Endothelial cell (in vitro differentiated cells): ENCODE measurements at places on chromosomes 12 and 14.
A peak's percentile ranks its signal among the peaks of the same experiment; 100 is the strongest.

DNA sequence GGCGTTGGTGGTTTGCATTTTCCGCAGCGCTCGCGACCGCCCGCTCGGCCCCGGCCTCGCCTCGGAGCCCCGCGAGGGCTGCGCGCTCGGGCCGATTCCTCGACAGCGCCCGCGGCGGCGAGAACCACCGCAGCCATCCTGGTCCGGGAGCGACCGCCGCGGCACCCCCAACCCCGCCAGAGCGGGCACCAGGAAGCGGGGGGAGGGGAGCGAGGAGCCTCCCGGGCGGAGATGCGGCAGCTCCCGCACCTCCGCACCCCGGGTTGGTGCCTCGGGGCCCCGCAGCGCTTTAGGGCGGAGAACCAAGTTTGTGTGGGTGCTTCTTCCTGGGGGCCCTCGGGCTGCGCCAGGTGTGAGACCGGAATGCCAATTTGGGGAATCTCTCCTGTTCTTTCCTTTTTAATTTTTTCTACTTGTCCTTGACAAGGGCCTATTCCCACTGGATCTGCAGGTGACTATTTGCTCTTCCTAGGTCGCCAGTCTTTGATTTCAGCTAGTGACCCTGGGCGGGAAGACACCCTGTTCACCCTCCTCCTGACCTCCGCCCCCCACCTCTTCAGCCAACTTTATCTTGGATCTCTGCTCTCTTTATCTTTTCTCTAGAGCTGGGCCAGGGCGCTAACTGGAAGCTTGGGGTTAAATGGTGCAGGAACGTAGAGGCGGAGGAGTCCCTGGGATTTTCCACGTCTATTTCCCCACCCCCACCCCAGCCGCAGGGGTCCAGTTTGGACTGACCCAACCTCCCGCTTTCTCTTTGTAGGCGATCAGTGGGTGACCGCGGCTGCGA lies at the start of gene SOCS2:
SOCS2 (plus strand) TSS at position 751 of the 787 bp plus-strand sequence. CDS start 223 bp downstream, outside the sequence.
- peak; percentile 68 for DNase-seq

DNA sequence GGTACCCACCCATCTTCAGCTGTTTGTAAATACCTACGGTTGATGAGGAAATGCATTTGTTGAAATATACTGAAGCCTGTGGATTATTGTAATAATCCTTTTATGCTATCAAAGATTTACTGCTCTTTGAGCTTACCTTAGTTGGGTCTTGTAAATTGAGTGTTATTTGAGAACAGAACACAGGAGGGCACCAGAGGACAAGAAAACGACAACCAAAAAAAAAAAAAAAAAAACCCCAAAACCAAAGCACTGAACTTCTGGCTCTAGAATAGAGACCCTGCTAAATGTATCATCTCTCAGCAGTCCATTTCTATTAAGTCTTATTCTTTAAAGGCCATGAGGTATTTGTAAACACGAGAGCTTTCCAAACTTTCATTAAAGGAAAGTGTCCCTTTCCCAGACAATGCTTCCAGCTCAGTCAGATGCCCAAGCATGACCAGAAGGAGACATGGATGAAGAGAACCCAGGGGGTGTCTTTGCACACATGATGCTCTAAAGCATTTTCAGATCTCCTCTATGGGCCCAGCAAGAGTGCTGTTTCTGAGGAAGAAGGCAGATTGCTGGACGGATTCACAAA lies 763.9 kb downstream of the NRXN3 start:
- peak; percentile 19 for DNase-seq

DNA sequence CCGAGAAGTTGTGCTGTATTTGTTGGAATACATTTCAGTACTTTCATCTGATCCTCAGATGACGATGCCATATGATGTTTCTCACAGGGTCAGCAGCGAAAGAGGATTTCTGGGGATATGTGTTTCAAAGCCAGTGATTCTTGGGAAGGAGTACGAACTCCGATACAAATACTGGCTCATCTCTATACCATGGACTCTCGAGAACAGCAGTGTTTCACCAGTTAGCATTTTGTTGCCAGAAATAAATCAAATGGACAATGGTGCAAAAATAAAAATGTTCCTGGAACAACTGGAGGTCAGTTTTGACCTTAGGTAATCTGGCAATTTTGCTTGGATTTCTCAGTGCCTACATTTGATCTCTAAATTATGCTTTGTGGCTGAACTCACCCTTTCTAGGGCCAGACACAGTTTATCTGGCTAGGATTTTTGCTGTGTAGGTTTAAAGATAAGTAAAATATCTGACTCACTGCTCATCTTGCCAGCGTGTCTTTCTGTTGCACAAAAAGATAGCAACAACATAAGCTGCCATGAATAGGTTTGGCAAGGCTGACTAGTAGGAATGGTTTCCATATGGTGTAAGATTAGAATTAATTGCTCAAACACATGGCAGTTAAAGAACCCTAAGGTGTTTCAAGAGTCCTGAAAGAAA lies 11.0 kb upstream of the MGP start:
- DNase-seq: no peak

GRCh38 chr14:35045798-35046047 lies 349 bp upstream of the FAM177A1 start:
- no peak for DNase-seq

- no peak for DNase-seq
Measured at GRCh38 chr12:124745465-124745890, 118.2 kb downstream of the SCARB1 start.

DNA sequence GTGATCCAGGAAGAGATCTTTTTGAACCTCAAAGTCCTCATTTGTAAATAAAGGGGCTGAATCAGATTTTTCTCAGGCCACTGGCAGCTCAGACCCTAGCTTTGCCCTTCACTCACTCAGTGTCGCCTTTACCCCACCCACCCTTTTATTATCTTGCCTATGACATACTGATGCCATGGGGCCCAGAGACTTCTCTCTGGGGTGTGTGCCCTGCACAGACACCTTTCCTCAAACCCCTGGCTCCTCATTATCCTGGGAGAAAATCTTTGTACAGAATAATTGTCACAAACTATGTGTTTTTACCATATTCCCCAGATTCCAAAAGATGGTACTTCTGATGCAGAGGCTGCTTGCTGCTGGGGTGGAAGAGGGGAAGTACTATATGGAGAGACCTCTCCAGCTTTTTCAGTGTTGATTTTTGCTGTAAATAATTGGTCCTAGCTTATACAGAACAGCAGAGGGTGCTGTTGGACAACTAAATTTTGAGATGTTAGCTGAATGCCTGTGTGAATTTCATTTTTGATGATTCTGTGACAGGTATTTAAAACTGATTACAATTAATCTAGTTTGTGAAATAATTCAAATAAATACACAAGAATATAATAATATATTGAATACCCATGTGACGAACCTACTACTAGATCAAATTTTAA lies 53.9 kb upstream of the DCD start:
- DNase-seq: no peak

- DNase-seq: peak; percentile 15
Measured at GRCh38 chr12:61993734-61994345, 266.4 kb upstream of the USP15 start.

- no peak for DNase-seq
Measured at GRCh38 chr12:15806826-15807225, 17.6 kb upstream of the EPS8 start.

GRCh38 chr12:7092229-7092985 lies at the start of gene C1R:
C1R (minus strand) TSS chr12:7092445; CDS start chr12:7092388, 57 bp downstream.
- peak; percentile 62 for DNase-seq

GRCh38 chr14:38999949-39000348 lies 103.1 kb downstream of the SEC23A start:
- DNase-seq: no peak

GRCh38 chr12:53289891-53290290 lies 5.5 kb upstream of the PFDN5 start:
- DNase-seq: no peak

GRCh38 chr12:51954561-51955361 lies 3.3 kb downstream of the ACVR1B start:
- no peak for DNase-seq

DNA sequence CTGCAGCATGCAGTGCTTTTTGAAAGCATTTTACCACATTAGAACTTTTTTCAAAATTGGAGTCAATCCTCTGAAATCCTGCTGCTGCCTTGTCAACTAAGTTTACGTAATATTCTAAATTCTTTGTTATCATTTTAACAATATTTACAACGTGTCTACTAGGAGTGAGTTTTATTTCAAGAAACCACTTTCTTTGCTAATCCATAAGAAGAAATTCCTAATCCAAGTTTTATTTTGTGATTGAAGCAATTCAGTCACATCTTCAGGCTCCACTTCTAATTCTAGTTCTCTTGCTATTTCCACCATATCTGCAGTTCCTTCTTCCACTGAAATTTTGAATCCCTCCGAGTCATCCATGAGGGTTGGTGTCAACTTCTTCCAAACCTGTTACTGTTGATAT lies 25.4 kb downstream of the PRORP start:
- no peak for DNase-seq

- DNase-seq: peak; percentile 25
Measured at GRCh38 chr14:60327447-60328331, 78.7 kb downstream of the PPM1A start.

DNA sequence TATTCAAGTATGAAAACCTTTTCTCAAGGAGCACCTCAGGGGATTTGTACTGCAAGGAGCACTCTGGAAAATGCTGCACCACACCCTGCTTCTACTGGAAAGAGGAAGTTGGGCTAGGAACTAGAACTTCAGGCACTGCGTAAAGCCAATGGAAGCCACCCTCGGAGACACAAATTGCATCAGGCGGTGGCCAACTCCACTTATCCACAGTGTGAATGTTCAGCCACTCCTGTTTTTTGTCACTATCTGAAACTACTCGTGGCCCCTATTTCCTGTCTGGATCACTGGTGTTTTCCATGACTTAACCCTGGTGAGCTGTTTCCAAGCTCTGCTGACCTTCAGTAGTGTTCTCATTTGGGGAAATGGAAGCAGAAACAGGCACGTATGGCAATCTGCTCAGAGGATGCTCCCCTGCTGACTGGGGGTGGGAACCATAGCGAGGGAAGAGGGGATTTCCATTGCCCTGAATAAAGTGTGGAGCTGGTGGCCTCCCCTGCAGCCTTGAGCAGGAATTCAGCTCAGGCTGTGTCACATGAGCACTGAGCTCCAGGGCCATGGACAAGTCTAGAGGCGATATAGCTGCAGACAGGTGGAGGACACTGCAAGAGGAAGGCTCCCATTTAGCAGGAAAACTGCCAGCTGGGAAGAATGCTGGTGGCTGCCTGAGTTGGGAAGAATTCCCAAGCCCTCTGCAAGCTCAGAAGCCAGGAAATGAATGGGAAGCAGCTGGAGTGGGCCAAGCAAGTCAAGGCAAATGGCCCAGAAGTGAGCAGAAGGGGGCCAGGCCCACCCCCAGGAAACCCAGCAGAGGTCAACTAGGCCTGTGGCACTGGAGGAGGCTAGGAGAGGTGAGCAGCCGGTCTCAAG lies 50.5 kb upstream of the RAP1B start:
- DNase-seq: peak; percentile 5

DNA sequence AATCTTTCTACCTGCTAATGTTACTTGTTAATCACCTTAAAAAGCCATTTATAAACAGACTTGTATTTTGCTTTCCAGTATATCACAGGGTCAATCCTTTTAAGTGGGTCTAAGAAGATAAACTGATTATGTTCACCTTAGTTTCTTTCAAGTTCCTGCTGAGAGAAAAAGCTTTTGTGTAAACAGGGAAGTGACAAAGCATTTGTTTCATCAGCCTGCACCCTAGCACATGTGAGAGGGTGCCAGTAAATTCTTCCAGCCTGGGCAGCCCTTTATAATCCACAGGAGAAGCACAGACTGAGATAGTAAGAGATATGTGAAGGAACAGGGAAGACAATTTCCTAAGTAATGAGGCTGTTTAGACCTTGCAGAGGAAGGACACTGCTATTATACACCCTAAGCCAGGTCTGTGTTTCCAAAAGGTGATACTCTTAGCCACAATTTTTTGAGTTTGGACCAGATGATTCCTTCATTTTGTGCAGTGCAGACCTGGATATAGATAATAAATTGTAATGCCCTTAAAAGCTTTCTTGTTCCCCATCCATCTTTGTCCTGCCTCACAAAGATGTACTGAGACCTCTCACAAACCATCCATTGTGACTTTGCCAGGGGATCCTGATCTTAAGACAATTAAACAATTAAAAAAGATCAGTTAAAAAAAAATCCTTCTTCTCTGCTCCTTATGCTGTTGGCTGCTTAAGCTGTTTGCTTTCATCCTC lies 150.7 kb downstream of the KTN1 start:
- DNase-seq: no peak

DNA sequence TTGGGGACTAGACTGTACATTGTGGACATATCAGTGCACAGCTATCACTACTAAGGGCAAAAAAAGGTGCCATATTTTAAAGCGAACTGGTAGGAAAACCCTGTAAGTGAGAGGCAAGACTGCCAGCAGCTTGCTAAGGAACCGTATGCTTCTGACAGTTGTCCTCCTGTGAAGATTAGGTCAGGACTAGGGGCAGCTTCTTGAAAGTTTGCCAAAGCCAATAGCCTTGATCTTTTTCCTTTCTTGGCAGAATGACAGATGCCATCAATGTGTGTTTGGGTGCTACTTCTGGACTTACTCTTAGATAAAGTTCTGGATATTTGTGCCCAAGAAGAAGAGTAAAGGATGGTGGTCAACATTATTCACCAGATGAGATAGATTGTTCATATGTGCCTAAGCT lies 7.4 kb downstream of the DAAM1 start:
- DNase-seq: no peak

GRCh38 chr14:98227000-98227726 lies 1044.8 kb downstream of the BCL11B start:
- DNase-seq: no peak
